Urinary bladder (tissue), 4 donors: ENCODE measurements at places on chromosomes 12 and 14. TPM values are rescaled to one million over a fixed set of nuclear protein-coding genes. Genes with fewer than 3 reads are reported as not detected.

The ANKRD33 gene
- total RNA-seq: not detected

The EIF2S3B gene
- 1.1 TPM for total RNA-seq

The CCDC60 gene
- total RNA-seq: 5.6 TPM

The CD69 gene
- total RNA-seq: 13.7 TPM

The SOX5 gene
- 61.4 TPM for total RNA-seq

The HOXC10 gene
- total RNA-seq: 1.6 TPM

The CCDC197 gene
- not detected for total RNA-seq

The NCAPD2 gene
- total RNA-seq: 30.2 TPM

The PLEKHD1 gene
- 0.11 TPM for total RNA-seq

The POTEG gene
- not detected for total RNA-seq

The KRT79 gene
- not detected for total RNA-seq

The COPS7A gene
- 35.6 TPM for total RNA-seq

The LHX5 gene
- not detected for total RNA-seq

The IQSEC3 gene
- total RNA-seq: 1.5 TPM

The SPX gene
- 0.95 TPM for total RNA-seq

- no peak for DNase-seq
Measured at GRCh38 chr12:107526555-107527180, 158.9 kb upstream of the PWP1 start.

DNA sequence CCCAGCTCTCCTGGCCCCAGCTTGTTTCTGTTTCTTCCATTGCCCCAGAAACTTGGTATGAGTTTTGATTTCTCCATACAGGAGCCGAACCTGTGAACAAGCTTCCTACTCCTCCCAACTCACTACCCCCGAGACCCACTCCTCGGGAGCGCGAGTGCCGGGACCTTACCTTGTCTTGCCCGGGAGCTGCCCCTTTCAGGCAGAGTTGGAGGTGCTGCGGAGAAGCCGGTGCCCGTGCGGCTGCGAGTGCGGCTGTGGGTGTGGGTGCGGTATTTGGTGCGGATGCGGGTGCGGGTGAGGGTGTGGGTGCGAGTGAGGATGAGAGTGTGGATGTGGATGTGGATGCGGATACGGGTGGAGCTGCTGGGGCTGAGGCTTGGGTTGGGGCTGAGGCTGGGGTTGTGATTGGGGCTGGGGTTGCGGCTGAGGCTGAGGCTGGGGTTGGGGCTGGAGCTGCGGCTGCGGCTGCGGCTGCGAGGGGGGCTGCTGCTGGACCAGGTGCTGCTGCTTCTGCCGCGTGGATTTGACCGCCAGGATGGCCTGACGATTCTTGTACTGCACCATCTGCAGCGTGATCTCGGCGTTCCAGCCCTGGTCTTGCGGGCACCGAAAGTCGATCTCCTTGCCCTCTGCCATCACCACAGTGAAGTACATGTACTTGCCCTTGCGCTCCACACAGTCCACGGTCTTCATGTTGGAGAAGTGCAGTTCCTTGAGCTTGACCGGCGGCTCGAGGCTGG, 1.1 kb downstream of the PHLDA1 start:
- DNase-seq: no peak

- DNase-seq: no peak
Measured at GRCh38 chr14:94330857-94331256, 7.7 kb upstream of the SERPINA6 start.

- DNase-seq: no peak
Measured at GRCh38 chr14:85471744-85472143, 58.2 kb upstream of the FLRT2 start.

DNA sequence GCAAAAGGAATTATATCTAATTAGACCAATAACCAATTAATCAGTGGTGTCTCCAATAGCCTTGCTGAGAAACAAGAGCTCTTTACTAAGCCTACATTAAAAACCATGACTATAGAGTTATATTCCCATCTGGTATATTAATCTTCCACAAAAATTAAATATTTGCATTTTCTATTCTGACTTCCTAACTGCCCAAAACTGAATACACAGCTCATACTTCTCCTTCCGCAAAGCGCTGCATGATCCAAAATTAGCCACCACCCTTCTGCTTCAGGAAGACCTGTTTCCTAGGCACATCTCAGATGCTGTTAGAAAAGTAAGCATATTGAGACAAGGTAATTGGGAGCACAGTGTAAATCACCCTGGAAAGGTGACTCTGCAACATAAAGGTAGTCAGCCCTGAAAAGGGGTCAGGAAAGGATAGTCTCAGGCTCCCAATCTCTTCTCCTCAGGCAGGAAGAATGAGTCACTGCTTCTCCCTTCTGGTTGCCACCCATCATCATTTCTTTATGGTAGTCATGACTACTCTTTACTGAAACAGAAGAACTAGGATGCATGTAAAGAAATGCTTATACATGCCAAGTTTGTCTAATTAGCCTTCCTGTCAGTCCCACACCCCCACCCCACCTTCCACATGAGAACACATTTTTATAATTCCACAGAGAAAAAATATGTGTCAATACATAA, 54.3 kb downstream of the PLCZ1 start:
- DNase-seq: no peak

DNA sequence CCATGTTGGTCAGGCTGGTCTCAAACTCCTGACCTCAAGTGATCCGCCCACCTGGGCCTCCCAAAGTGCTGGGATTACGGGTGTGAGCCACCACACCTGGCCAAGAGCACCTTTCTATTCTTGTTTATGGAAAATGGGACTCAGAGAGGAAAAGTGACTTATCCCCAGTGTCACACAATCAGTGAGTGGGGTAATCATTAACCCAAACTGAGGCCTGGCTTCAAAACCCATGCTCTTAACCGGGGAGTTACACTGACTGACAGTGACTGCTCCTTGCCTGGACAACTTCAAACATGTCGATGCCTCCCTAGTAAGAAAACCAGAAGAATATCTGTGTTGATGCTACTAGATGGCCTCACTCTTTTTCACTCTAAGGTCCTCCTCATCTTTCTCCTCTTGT, 7.3 kb downstream of the CLEC7A start:
- no peak for DNase-seq

- DNase-seq: no peak
Measured at GRCh38 chr12:66241061-66242043, 52.3 kb downstream of the IRAK3 start.

DNA sequence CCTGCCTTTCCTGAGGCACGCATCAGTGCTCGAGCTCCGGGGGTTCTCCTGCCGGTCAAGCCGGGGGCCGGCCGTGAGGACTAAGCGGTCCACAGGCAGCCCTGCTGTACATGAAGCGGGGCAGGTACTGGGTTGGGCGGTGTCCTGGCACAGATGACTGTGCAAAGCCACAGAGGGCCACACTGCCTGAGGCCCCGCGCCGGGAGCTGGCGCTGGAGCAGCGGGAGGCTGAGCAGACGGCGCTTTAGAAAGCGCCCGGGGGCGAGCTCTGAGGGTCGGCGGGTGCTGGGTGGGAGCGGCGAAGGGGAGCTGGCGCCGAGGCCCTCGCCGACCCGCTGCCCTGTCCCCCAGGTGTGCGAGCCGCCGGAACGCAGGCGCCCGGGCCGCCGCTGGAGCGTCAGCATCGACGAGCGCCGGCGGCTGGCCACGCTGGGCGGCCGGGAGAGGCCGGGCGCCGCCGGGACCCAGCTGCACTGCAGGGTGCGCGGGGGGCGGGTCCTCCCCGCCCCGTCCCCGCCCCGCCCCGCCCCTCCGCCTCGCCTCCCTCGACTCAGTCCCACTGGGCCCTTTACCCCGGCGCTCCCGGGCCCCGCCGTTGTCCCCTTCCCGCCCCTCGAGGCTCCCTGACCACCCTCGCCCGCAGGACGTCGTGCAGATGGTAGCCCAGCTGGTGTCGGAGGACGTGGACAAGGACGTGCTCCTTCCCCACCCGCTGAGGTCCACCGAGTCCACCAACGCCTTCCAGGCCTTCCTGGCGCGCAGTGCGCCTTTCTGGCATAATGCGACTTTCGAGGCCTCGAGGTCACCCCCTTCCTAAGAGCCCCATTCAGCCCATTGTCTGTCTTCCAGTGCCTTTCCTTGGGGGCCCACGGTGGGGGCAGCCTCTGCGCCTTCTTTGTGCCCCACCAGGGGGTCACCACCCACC, 8.3 kb upstream of the MTA1 start:
- DNase-seq: no peak

GRCh38 chr12:41101806-41102205, 86.3 kb upstream of the PDZRN4 start:
- no peak for DNase-seq

DNA sequence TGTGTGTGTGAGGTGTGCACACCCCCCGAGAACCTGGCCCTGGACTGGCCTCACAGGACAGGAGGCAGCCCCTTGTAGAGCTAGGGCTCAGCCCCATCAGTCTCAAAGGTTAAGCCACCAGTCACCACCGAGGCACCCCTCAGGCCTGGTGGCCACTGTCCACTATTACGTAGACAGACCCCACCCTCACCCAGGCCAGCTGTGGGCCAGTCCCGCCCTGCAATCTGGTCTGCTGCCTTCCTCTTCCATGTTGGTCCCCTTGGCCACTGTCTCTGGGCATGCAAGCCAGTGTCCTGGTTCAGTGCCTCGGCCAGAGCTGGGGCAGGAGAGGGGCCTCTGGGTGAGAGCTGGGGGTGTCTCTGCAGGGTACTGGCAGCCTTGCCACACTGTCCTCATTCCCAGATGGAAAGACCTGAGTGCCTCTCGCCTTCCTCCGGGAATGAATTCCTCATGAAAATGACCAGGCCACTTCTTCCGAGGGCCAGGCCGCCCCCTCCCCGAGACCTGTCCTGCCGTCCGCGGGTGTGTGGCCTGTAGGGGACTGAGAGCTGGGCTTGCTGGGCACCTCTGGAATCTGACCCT, 897 bp upstream of the TEX22 start:
- DNase-seq: no peak

- no peak for DNase-seq
Measured at GRCh38 chr12:75623631-75624154, 112.3 kb upstream of the KRR1 start.

DNA sequence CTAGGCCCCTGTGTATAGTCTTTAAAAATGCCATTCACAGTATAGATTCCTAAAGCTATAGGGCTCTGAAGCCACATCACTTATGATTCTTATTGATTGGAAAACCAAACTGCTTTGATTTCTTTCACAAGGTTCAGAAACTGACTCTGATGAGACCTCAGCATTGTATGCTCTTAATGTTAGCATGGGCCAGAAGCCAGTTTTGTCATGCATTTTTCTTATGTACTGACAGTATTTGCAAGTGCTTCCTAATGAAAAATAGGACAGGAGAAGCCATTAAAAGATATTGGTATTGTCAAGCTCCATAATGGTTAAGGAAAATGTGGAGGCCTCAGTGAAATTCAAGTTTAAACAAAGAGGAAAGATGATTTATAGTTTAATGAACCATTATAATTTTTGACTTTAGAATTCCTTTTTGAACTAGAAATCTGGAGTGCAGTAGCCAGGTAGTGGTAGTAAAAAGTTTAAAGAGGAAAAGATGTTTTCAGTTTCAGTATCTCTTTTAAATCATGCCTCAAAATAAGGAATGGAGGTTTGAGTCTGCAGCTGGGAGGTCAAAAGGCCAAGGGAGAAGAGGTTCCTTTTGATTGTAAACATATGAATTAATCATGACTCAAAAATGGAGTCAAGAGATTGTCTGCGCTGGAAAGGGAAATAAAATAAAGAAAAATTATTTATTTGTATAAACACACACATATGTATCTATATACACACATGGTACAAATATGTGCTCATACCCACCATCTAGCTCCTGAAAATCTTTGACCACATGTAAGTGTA, 388.1 kb upstream of the PRICKLE1 start:
- no peak for DNase-seq

GRCh38 chr14:91270619-91271018, 26.1 kb upstream of the GPR68 start:
- DNase-seq: no peak

GRCh38 chr14:30874999-30875787, 834 bp downstream of the COCH start:
- DNase-seq: no peak

DNA sequence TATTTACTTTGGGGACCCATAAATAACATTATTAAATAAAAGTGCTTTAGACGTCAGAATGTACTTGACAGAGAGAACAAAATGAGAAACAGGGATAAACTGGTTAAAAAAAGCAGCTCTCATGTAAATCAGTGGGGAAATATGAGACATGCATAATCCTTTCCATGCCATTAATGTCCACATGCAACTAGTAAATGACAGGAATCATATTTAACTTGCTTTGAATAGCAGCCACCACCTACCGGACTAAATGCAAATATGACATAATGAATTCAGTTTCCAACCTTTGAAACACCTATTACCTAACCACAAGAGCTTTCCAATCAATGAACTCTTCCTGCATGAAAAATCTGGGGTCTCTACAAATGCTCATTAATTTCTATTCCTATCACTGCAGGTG, 19.6 kb downstream of the FGD6 start:
- DNase-seq: no peak

DNA sequence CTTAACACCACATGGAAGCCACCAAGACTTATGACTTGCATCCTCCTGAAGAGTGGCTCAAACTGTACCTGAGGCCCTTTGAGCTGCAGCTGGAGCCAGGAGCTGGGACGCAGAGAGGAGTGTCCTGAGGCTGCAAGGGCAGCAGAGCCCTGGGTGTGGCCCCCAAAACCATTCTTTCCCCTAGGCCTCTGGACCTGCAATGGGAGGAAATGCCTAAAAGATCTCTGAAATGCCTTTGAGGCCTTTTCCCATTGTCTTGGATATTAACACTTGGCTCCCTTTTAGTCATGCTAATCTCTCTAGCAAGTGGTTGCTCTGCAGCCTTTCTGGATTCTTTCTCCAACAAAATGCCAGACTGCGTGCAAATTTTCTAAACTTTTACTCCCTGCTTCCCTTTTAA, 156.1 kb downstream of the SLC38A4 start:
- DNase-seq: no peak

DNA sequence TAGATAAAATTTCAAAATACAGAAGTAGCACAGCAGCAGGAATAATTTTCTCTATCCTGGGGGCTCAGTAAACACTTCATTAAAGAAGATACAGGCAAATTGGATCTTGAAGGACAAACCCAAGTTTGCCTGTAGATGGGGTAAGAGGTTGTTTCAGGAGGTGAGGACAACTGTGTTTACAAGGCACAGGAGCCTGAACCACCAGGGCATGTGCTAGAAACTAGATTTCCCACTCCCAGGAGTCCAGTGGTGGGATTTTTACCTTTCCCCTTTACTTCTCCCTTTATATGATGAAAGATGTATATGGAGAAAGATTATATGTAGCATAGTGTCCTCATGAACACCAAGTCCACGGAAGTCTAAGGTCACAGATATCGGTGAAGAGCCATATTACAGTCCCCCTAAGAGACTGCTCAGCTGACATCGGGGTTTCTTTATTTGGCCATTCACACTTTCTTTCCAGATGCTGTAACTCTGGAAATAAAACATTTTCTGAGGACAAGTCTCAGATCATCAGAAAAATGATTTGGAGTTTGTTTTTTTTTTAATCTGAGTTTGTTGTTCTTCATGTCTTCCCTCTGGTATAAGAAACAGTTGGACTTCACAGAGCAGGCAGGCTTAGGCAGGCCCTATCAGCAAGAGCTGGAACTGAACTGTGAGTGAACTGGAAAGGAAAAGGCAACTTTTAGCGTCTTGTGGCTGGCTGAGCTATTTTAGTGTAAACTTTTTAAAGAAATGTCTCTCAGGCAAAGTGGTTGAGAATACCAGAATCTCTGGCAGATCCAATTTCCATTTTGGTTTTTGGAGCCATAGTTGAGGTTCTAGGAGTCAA, 8.0 kb upstream of the EVL start:
- no peak for DNase-seq

- DNase-seq: no peak
Measured at GRCh38 chr14:58717813-58718212, 80.1 kb downstream of the DACT1 start.

- DNase-seq: no peak
Measured at GRCh38 chr14:87076922-87077321, 916.1 kb downstream of the GALC start.
